ENCODE measurements at places on chromosomes 7 and 10.

DNA sequence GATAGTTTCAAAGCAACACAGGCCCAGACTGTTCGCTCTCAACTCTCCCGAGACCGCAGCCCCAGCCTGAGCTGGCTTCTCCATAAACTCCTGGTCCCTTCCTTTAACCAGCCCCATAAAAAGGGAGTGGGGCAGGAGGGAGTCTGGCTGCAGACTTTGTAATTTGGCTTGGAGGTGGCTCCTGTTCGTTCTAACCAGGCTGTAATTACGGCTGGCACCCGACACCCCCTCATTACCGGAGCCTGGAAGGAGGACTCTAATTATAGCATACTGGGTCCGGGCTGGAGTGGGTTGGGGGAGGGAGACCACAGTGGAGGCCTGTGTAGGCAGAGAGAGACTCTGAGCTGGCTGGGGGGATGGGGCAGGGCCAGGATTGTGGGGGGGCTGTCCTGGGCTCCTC lies 49.7 kb downstream of the UNC5B start:
- DNase-seq: no peak

DNA sequence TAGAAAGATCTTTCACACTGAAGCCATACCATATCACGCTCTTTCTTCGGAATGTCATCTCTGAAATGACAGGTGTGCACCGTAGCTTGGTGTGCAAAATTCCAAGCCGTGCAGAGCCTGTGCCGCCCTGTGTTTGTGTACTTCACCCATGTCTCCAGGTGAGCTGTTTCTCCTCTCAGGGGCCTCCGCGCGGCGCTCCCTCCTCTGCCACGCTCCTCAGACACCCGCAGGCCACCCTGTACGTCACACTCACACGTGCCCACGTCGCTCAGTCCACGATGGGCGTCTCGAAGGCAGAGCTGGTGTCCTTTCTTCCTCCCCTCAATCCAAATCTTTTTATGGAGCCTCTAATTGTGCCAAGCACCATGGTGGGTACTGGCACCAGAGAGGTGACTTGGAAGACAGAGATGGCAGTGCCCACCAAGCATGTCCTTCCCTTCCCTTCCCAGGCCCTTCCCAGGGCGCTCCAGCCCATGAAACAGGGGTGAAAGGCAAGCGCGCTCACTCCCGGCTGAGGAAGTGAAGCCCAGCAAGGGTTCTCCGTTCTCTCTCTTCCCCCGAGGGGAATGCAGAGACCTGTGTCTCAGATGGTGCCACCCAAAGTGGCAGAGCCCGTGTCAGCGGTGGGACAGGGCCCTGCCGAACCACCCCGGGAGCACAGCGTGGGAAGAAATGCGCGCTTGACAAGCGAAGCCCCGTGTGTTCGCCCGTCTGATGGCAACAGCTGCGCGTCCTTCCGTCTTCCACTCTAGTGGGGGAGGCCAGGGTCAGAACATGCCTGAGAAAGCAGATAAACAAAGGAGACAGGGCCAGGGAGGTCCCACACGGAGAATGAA lies 292.5 kb upstream of the SHH start:
- DNase-seq: no peak

- DNase-seq: no peak
These were observed 125.5 kb downstream of the PTPN20 start for GRCh38 chr10:47036771-47037170.

GRCh38 chr7:42567051-42567450 lies 330.0 kb upstream of the GLI3 start:
- DNase-seq: no peak

DNA sequence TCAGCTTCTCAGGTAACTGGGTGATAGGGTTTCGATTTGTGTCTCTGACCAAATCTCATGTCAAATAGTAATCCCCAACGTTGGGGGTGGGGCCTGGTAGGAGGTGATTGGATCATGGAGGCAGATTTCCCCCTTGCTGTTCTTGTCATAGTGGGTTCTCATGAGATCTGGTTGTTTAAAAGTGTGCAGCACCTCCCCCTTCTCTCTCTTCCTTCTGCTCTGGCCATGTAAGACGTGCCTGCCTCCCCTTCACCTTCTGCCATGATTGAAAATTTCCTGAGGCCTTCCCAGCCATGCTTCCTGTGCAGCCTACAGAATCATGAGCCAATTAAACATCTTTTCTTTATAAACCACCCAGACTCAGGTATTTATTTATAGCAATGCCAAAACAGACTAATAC lies 21.9 kb upstream of the SMURF1 start:
- DNase-seq: no peak

DNA sequence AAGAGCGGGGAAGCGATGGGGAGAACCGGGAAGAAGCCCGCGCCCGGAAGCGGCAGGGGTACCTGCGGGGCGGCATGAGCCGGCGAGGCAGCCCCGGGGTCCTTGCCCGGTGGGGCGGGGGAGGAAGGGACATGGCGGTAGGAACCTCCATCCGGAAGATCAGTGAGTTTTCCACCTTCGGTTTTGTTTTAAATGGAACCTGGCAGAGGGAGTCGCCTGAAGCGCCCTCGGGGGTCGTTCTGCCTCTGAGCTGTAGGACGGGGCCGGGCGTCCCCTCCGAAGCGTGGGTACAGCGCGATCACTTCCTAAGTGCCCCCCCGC lies 471 bp downstream of the PFKP start:
- DNase-seq: no peak

DNA sequence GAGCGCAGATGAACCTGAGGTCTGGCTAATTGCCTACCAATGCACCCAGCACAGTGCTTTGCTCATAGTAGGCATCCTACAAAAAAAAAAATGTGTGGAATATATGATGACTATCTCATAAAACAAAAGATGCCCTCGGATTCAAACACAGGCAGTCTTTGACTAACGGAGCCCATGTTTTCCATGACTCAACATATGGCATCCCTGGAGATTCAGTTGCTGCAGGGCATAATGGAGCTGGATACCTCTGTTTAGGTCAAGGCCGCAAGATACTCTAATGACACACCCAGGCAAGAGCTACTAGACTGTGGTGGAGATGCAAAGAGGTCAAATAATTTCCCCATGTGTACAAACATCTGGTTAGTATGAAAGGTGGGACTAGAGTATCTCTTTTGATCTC lies 16.3 kb downstream of the CUBN start:
- no peak for DNase-seq

DNA sequence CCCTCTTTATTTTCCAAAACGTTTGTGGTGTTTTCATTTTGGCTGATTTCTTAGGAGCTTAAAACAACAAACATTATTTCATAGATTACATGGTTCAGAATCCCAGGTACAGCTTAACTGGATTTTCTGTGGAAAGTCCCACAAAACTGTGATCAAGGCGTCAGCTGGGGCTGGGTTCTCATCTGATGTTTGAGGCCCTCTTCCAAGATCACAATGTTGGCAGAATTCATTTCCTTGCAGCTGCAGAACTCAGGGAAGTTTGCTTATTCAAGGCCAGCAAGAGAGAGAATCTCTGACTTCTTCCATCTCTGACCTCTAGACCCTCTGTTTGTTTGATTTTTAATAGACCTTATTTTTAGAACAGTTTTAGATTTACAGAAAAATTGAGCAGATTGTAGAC lies 108.4 kb upstream of the AGK start:
- no peak for DNase-seq

DNA sequence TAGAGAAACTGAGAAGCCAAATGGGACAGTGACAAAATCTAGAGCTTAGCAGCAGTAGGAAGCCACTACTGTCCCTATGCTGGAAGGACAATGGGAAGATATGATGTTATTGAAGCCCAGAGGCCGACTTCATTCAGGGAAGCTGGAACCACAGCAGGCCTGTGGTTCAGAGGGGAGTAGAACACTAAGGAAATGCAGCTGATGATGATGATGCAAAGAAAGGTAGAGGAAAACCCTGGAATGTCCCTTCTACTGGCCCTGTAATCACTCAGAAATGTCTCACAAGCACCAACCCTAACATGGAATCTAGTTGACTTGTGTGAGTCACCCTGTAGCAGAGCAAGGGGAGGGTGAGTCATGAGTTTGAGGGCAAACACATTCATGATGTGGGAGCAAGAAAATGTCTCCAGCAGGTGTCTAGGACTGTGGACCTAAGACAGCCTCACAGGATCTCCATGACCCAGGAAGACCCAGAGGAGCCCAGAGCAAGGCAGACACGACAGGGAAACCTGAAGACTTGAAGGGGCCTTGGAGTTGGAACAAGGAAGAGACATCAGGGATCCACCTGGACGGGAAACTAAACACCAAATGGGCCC lies 37.0 kb upstream of the LRRC17 start:
- DNase-seq: no peak

DNA sequence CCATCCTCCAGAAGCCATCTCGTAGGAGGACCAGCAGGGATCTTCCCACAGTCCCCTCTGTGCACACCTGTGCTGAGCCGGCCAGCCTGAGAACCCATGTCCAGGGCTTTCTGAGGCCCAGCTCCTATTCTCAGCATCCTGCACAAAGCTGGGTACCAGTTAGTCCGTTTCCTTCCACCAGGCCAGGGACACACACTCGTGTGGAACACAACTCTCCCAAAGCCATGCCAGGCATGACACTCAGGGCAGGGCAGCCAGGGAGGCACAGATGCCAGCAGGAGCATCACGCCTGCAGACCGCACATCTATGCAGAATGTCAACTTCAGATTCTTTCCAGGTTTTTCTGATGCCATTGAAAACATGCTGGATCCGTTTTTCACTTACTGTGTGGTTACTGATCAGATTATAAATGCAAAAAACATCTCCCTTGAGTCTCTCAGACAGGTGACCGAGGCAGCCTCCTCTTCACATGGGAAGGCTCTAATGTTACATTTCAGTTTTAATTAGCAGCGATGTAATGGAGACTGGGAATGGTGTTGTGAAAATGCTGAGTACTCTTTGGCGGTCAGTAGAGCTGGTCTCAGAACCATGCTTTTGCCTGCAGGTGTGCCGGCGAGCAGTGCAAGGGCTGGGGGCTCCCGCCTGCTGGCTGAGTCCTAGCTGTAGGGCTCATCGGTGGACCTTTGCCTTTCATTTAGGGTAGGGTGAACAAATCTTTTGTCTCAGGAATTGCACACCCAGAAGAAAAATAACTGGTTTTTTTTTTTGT lies 3.3 kb upstream of the SUN1 start:
- DNase-seq: no peak

GRCh38 chr7:116734710-116735109 lies 62.7 kb downstream of the MET start:
- DNase-seq: no peak

- DNase-seq: peak; percentile 67
These were observed 167.6 kb downstream of the AMPH start for GRCh38 chr7:38463277-38464225.

- DNase-seq: peak; percentile 13
These were observed 114.0 kb upstream of the COBL start for GRCh38 chr7:51430480-51431086.

GRCh38 chr10:73287441-73287840 lies 35.0 kb upstream of the MRPS16 start:
- no peak for DNase-seq

GRCh38 chr10:3169673-3170072 lies 2.9 kb downstream of the PITRM1 start:
- DNase-seq: no peak

GRCh38 chr7:50560865-50561351 lies 4.3 kb downstream of the DDC start:
- DNase-seq: no peak

DNA sequence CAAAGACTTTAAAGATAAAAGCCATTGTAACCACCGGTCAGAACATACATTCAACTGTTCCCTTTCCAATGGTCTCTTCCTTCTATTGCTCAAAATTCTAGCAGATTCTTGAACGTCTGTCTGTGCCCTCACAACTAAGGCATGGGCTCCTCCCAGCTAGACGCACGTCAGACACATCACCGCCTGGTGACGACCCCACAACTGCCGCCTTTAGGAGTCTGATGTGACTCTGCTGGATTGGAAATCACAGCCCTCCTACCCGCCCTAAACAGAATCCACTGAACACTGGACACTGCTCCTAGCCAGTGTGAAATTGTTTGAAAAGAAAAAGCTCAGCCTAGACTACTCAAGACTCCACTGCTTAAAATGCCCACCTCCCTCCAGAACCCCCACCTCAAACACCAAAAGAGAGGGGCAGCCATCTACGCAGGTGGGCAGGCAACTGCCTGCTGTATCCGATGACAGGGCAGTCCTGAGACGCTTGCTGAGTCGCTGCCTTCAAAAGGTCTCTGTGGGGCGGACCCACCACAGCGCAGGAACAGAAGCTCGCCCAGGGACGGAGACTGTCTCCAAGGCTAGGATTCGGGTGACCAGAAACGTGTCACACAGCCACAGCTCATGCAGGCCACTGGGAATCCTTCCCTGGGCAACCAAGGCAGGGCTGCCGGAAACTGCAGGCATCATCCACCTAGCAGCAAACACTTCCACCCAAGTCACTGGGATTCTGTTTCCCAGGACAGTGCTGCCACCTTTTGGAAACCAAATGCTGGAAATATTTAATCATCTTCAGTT lies 34.7 kb downstream of the GSDME start:
- no peak for DNase-seq

DNA sequence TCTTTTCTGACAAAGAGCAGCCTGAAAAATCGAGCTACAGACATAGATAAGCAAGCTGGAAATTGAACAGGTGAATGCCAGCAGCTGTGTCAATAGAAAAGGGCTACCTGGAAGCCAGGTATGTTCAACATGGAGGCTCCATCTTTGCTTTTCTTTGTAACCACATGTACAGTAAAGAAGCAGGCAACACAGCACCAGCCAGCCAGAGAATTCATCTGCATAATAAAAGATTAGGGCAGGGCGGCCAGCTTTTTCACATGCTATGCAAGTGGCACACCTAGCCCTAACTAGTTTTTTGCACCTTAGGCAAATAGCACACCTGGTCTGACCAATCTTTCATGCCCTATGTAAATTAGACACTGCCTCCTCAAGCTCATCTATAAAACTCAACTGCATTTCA lies 25.7 kb downstream of the COG5 start:
- DNase-seq: no peak

DNA sequence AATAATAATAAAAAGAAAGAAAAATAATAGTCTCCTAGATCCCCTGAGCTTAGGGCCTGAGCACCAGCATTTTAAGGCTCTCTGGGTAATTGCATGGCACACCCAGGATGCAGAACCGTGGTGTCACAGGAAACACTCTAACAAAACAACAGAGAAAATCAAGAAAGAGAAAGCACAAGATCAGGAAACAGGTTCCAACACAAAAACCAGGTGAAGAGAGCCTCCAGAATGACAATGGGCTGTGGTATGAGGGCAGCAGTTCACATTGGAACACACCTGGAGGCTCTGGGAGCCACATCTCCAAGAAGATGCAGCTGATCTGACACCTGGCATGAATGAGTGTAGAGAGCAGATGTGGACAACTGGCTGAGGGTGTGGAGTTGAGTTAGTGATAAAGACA lies 7.1 kb downstream of the MMRN2 start:
- DNase-seq: no peak

DNA sequence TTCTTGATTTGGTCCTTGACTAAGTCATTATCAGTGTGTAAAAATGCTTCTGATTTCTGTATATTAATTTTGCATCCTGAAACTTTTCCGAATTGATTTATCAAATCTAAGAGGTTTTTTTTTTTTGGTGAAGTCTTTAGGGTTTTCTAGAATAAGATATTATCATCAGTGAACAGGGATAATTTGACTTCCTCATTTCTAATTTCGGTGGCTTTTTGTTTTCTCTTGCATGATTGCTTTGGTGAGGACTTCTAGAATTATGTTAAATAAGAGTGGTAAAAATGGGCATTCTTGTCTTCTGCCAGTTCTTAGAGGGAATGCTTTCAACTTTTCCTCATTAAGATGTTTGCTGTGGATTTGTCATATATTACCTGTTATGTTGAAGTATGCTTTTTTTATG lies 170.5 kb downstream of the CCDC7 start:
- no peak for DNase-seq

All from activated CD4-positive, alpha-beta T cell treated with anti-CD3 and anti-CD28 coated beads, Interleukin-2, amount 50 U/mL, for 1 hour (primary cell).